ENCODE measurements at places on chromosomes 6 and 20.

DNA sequence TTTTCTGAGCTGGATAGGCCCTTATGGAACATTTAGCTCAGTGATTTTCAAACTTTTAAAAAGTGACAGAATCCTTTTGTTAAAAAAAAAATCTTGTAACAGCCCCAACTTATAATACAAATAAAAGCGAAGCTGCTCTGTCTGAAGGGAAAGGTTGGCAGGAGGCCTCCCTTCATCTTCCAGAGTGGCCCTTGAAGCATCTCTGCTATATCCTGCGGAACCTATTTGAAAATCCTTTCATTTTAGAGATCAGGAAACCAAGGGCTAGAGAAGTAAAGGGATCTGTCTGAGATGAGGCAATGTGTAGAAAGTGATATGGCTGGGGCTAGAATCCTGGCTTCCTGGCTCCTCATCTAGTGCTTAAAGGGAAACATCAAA is 107.8 kb downstream of the UBE3D start:
- no peak for DNase-seq

- no peak for DNase-seq
Measured at GRCh38 chr6:161301338-161301737, 27.5 kb upstream of the AGPAT4 start.

- no peak for DNase-seq
Measured at GRCh38 chr6:33779895-33780294, 9.0 kb downstream of the LEMD2 start.

DNA sequence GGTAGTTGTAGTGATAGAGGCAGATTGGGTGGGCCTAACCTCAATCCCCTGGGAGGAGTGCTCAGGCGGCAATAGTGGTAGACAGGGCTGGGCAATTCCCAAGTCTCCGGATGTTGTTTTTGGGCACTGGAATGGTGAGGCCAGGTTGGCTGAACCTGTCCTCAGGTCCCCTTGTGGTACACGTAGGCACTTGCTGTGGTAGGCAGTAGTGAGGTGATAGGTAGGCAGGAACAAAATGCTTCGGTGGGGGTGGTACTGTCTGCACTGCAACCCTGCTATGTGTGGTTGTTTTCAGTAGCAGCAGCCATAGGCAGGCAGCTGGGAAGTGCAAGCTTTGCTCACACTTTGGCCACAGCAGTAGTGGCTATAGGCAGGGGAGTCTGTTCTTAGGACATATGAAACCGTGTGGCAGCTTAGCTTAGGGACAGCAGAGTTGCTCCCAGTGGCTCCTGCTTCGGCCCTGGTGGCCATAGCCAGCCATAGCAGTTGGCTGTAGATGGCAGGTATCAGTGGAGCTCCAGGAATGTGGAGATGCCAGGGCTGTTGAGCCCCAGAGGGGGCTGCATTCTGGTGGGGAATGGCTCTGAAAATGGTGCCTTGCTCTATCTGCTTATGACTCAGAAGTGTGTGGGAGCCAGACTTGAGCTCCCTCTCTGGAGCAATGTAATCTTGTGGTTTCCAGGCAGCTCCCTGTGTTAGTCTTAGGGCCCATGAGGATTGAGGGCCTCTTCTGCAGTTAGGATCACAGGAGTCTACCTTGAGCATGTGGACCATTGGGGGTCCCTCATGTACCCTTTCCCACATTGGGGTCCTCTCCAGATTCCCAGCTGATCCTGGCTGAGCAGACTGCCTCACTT is 241.8 kb upstream of the BMP2 start:
- no peak for DNase-seq

- no peak for DNase-seq
Measured at GRCh38 chr20:20201124-20201523, 148.8 kb downstream of the CFAP61 start.

- DNase-seq, result no peak
Measured at GRCh38 chr6:163679012-163679660, 264.6 kb downstream of the QKI start.

GRCh38 chr20:10496465-10496864 is 61.4 kb downstream of the SLX4IP start:
- no peak for DNase-seq

- no peak for DNase-seq
Measured at GRCh38 chr6:14882394-14883026, 363.4 kb upstream of the JARID2 start.

GRCh38 chr6:106612671-106613416 is 16.5 kb downstream of the RTN4IP1 start:
- no peak for DNase-seq

DNA sequence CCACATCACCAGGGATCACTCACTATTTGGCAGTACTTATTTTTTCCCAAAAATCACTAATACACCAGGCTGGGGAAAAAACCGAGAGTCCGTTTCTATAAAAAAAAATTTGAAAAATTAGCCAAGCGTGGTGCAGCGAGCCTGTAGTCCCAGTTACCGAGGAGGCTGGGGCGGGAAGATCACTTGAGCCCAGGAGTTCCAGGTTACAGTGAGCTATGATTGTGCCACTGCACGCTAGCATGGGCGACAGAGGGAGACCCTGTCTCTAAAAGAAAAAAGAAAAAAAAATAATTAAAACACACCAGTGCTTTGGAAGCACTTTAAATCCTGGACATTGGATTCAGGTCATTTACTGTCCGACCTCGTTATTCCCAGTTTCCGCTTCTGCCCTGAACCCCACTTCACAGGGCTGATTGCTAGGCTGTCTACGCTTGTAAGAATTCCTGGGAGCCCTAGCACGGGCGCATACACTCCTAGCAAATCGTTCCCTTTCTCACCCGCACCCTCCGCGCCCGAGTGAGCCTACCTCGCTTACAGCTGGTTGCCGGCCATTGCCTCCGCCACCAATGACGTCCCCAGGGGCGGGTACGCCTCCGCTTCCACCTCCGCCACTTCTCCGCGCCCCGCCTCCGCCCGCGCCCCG is at the start of gene TPMT:
TPMT (minus strand) TSS at position 571 of the 643 bp plus-strand sequence. CDS start 5,950 bp downstream, outside the sequence.
- peak; percentile 94 for DNase-seq

DNA sequence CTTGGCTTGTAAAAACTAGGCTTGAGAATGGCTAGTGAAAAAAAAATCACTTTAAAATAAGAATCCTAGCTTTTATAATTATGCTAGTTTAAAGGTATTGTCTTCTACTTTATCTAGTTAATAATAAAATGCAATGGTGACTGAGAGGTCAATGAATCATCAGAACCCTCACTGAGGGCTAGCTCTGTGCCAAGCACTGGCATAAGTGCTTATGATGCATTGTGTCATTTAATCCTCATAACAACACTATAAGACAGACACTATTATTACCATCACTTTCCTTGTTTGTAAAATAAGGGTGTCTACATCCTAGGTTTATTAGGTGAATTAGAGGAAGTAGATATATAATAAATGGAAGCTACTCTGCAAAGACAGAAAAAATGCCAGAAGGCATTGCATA is 144.3 kb downstream of the F13A1 start:
- no peak for DNase-seq

GRCh38 chr20:55116598-55116997 is 641.2 kb downstream of the DOK5 start:
- DNase-seq, result no peak

- DNase-seq, result no peak
Measured at GRCh38 chr6:84193114-84193708, 34.2 kb downstream of the CEP162 start.

- no peak for DNase-seq
Measured at GRCh38 chr6:105397987-105398386, 4.9 kb downstream of the PREP start.

DNA sequence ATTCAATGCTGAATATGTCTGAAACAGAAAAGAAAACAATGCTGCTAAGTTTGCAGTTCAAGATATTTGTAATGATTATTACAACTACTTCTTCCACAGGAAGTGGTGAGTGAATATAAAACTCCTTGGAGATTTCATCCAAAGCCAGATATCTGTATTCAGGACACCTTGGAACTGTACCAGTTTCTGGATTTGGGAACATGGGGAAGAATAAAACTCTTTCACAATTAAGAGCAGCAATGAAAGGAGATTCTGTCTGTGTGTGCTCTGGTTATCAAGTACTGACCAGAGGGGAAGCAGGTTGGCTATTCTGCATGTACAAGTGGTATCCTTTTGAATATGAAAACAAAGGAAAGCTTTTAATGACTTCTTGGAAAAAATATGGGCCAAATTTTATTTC is 21.1 kb downstream of the ELOVL2 start:
- no peak for DNase-seq

- no peak for DNase-seq
Measured at GRCh38 chr6:52925042-52925441, 15.5 kb upstream of the GSTA3 start.

- no peak for DNase-seq
Measured at GRCh38 chr20:37526839-37527637, 638 bp downstream of the BLCAP start.

- no peak for DNase-seq
Measured at GRCh38 chr20:35767683-35768481, 3.9 kb upstream of the PHF20 start.

DNA sequence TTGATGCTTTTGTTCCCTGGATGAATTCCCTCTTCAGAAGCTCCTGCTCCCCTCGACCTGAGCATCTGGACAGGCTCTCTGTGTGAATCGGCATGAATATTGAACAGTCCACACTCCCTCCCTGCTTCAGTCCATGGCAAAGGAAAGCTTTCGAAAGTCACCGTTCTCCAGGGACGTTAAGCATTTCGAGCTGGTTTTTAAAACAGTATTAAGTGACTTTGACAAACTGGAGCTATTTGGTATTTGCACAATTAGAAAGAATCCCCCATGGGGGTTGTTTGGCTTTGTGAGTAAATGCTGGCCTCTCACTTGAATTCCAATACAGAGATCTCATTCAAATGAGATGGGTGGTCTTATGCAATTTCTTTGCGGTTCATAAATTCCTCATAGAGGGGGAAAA is 85.3 kb upstream of the TIAM2 start:
- DNase-seq, result no peak

DNA sequence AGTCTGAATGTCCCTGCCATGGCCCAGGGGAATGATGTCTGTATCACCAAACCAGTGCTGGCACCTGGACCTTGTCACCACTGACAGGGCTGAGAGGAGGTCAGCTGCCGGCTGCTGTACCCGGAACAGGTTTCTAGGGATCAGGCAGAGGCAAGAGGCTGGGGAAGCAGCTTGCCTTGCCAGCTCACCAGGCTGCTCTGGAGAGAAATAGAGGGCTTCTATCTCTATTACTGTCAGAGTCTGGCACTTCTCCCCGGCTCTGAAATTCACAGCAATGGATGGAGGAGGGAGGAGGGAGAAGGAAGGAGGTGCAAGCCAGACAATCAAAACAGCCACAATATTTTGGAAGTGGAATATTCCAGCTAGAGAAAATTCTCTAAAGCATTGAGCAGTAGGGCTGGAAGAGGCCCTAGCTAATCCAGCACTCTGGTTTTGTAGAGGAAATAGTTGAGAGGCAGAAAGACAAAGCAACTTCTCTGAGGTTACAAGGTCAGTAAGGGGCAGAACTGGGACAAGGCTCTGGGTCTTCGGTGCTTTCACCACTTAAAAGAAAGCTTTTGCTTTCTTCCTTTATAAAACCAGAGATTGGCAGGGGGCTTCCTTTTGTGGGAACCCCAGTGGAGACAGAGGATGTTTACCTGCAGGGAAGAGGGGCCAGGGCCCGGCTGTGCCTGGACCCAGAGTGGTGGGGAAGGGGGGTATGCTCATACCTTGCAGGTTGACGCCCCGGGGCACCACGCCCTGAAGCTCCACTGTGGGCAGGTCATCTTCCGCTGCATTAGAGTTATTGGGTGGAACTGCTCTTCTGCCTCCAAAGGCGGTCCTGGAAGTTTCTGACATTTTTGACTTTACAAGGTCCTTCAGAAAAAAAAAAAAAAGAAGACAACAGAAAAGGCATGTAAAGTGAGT is 2.4 kb downstream of the F13A1 start:
- DNase-seq, result no peak

- no peak for DNase-seq
Measured at GRCh38 chr6:24072038-24072746, 53.8 kb upstream of the NRSN1 start.

DNA sequence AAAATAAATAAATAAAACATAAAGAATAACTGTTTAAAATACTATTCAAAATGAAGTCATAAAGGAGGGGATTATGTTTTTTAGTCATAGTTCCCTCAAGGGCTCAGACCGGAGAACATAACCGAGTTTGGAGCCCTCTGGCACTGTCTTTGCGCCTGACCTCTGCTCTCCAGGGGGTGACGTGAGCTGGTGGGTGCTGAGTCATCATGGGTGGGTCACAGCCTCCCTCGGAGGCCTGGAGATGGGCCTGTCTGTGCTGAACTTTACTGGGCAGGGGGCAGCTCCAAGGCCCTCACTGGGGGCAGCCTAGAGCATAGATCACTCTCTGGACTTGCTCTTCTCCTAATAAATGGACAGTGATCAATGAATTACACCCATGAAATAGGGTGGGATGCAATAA is 3.1 kb upstream of the MAVS start:
- DNase-seq, result no peak

DNA sequence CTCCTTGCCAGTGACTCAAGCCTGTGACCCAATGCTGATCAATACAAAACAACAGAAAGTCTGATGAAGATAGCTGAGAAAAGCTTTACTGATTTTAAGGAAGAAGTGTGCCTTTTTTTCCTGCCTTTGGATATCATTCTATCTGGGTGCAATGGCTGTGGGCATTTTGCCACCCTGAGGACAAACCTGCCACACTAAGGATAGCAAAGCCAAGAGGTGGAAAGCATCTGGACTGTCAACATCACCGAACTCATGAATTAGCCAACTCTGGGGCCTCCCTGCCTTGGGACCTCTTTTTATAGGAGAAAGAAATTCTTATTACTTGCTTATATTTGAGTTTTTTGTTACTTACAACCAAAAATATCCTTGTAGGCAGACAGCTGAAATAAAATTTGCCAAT is 19.9 kb downstream of the RALGAPA2 start:
- DNase-seq, result no peak

DNA sequence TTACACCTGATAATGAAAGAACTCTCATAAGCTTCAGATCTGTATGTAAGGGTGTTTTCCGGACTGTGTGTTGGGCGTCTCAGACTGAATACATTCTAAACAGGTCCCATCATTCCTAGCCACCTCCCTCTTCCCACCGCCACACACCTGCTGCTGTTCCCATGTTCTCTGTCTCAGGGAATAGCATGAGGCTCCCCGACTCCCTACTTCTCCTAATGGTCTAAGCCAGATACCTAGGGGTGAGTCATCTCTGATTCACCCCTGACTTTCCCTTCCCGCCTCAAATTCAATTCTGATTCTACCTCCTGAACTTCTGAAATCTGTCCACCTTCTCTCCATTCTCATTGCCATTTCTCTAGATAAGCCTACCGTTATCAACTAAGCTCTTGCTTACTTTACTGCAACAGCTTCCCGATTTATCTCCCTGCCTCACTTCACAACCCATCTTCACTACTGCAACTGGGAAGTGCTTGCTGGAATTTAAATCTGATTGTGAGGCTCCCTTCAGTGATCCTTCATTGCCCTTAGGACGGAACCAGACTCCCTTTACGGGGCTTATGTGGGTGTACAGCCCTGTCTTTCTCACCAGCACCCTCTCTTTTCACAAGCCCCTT is 1.6 kb downstream of the TMEM14A start:
- no peak for DNase-seq

GRCh38 chr20:41124451-41125094 is 12.8 kb upstream of the PLCG1 start:
- DNase-seq, result no peak

DNA sequence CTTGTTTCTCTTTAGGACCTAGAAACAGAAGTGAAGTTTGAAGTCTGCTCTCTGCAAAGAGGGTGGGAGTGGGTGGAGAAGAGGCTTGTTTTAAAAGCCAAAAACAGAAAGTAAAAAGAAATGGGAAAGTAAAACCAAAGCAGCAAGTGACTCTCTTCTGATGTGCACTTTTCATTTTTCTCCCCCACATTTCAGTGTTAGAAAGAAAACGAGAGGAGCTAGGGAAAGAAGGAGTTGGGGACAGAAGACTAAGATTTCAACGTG is 1.3 kb downstream of the C6orf141 start:
- no peak for DNase-seq

All from DMS79 treated with DMSO at 0.1 percent for 48 hours (cell line).